ENCODE measurements at places on chromosomes 2 and 18.

GRCh38 chr2:30248791-30249190, 17.5 kb downstream of the LBH start:
- no peak for DNase-seq

GRCh38 chr2:113992090-113992489, 102.2 kb downstream of the ACTR3 start:
- no peak for DNase-seq

GRCh38 chr18:24115628-24116027, 23.2 kb upstream of the CABYR start:
- DNase-seq, result no peak

GRCh38 chr2:207603486-207603885, 21.7 kb downstream of the METTL21A start:
- no peak for DNase-seq

GRCh38 chr2:120589771-120590608, 145.7 kb upstream of the GLI2 start:
- no peak for DNase-seq

Measured in NCI-H1105 treated with DMSO at 0.1 percent for 48 hours (cell line).